Activated CD4-positive, alpha-beta T cell treated with anti-CD3 and anti-CD28 coated beads, Interleukin-2, amount 50 U/mL, for 16 hours (primary cell): ENCODE measurements at places on chromosomes 5 and 9.
A peak's percentile ranks its signal among the peaks of the same experiment; 100 is the strongest.

DNA sequence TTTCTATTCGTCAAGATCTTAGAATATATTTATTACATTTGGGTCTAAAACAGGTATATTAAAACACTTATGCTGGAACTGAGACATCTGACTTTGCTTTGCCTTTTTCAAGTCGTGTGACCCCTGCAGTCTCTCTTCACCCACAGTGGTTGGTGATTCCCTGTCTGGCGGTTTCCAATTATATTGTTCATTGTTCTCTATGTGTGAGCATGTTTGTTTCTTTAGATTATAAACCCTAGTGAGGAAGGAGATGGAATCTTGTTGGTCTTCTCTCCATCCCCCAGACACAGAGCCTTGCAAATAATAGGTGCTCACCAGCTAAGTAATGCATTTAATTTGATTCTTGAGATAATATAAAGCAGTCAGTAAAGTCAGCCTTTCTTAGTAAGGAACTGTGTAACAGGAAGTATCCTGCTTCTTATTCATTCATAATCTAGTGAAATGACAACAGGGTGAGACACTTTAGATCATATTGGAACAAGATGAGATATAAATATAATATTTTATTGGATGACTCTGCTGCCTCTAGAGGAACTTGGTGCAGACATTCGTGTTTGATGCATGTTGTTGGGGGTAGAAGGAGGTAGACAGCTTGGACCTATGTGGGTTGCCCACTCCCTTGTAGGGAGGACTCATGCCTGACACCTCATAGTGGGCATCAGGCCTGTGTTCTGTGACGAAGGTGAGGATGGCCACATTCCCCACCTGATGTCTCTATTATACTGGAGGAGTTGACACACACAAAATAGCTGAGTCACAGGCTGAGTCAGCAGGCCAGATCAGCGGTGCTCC, 88.1 kb downstream of the FGF1 start:
- DNase-seq: peak; percentile 52

DNA sequence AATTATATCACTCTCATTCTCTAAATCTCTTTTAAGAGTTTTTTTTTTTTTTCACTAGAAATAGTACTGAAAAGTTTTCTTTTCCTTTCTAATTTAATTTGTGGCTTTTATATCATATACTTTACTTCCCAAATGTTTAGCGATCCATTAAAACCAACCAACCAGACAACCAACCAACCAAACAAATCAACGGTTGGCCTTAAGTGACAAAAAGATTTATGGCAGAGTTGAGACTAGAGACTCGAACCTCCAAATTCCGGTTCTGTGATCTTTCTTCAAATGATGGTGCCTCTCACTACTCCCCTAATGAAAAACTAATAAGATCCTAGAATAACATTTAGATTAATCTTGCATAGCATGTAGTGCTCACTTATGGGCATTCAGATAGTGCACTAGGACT, 45.3 kb upstream of the ACTBL2 start:
- no peak for DNase-seq

DNA sequence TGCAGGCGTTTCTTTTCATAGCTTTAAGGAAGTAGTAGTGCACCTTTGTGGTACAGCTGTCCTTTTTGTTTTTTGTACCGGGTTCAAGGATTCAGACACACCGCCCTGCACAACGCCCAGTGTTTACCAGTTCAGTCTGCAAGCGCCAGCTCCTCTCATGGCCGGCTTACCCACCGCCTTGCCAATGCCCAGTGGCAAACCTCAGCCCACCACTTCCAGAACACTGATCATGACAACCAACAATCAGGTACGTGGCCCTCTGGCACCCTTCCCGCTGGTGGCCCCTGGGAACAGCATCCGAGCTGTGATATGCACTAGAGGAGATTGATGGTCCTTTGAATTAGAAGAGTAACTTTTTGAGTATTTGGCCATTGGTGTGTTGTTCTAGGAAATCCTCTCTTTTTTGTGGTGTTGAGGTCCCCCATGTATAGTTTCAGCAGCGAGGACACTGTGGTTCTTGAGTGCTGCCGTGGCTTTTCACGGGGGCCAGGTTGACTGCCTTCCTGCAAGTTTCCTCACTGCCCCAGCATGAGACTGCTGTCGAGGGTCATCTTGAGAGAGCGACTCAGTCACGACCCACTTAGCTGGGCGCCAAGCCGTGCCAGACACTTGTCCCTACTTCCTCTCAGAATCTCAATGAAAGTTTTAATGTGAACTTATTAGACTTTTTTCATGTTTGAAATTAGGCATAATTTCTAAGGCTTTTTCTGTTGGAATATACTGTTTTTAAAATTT, 37.9 kb downstream of the TENT4A start:
- DNase-seq: no peak

DNA sequence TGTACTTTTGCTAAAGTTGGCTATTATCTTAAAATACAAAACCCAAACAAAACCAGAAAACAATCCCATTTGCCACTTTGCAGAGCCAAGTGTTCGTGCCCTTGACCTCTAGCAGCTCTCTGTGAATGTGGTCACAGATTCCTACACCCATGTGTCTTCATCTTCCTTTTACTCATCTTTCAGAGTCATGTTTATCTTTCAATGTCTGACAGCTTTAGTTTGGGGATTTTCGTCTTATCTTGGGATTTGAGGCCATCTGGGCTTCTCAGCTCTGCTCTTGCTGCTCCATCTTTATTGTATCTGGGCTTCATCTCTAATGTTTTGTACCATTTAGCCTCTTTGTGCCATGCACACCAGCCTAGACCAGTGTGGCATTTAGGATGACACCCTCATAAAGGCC, 81.0 kb downstream of the DAPK1 start:
- DNase-seq: no peak

DNA sequence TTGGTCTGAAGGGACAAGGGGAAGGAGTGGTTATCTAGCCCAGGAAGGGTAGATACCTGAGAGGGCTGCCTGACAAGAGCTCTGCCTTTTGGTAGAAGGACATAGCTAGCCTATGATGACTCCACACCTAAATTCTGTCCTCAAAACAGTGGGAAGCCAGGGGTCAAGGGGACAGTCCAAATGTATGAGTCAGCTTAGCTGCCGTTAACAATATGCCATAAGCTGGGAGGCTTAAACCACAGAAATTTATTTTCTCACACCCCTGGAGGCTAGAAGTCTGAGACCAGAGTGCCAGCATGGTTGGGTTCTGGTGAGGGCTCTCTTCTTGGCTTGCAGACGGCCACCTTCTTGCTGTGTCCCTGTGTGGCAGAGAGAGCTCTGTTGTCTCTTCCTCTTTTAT, 306.4 kb downstream of the NTRK2 start:
- no peak for DNase-seq

GRCh38 chr5:87686975-87687374, 274.2 kb upstream of the CCNH start:
- peak; percentile 28 for DNase-seq

GRCh38 chr9:15231788-15232635, 75.0 kb downstream of the TTC39B start:
- peak; percentile 40 for DNase-seq

- DNase-seq: peak; percentile 46
Measured at GRCh38 chr9:129626625-129627284, 792 bp downstream of the NTMT1 start.

GRCh38 chr9:4826417-4827166, 33.8 kb downstream of the RCL1 start:
- DNase-seq: no peak

- no peak for DNase-seq
Measured at GRCh38 chr5:174556756-174557155, 167.6 kb upstream of the MSX2 start.

GRCh38 chr5:179599973-179600372, 23.5 kb downstream of the HNRNPH1 start:
- no peak for DNase-seq

DNA sequence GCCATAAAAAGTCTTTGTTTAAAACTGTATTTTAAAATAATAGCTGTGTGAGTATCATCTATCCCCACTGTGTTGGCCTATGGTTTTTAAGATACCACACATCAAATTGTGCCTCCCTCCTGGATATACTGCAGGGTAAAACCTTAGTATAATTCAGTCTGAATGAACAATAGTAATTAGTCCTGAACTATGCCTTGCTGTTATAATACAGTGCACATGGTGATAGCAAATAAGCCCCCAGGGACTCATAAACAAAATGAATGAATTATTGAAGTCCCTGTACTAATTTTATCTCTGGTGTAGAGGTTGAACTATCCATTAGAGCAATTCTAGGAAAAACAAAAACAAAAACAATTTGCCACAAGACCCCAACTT, 142.7 kb upstream of the ADAMTSL1 start:
- no peak for DNase-seq

GRCh38 chr9:29285818-29286217, 1712.5 kb upstream of the C9orf72 start:
- DNase-seq: no peak

GRCh38 chr9:89723469-89724100, 118.8 kb downstream of the GADD45G start:
- no peak for DNase-seq

- no peak for DNase-seq
Measured at GRCh38 chr5:133333326-133334150, 278.8 kb downstream of the FSTL4 start.

GRCh38 chr5:5352675-5353074, 69.8 kb upstream of the ICE1 start:
- DNase-seq: no peak

DNA sequence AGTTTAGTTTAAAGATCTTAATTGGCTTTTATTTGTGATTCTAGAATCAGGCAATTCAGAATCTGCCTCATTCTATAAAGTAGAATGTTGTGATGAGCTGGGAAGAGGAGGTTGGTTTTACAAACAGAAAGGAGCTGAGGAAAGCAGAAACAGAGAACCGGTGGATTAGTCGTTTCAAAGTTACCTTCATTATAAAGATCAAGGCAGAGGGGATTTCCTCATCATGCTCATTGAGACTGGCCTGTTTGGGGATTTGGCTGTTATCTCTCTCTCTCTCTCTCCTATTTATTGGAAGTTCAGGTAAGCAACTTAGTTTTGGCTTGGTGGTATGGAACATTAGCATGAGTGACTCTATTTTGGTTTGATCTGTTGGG, 134.0 kb downstream of the GCNT1 start:
- no peak for DNase-seq

DNA sequence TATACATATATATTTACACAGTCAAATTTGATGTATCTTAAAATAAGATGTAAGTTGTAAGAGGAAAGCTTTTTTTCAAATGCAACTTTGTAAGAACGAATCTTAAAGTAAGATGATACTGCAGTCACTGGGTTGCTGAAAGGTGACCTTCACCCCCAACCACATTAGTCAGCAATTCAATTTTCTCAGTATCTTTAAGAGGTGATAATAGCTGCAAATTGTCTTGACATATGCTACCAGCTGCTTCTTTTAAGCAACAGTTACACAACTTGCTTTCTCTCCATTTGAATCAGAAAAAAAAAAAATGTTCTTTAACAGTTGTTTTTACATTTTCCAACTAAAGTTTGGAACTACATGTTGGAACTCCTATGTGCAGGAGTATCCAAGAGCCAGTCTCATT, 246.6 kb upstream of the CCNG1 start:
- DNase-seq: no peak

DNA sequence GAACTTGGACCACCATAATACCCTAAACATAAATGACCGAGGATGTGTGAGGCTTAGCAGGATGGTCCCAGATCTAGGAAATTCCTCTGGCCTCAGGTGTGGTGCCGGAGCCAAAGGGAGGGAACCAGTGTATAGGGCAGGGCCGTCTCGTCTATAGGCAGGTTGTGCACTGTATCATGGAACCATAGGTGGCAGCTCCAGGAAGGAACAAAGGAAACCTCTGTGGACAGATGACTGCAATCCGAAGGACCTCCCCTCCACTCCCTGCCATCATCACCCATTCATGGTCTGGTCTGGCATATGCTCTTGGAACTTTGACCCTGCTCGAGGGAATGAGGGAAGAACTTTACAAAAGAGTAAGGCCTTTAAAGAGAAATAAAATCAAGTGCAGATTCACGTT, 2.9 kb upstream of the MACIR start:
- DNase-seq: no peak

- no peak for DNase-seq
Measured at GRCh38 chr5:3075309-3075708, 323.8 kb upstream of the IRX2 start.

DNA sequence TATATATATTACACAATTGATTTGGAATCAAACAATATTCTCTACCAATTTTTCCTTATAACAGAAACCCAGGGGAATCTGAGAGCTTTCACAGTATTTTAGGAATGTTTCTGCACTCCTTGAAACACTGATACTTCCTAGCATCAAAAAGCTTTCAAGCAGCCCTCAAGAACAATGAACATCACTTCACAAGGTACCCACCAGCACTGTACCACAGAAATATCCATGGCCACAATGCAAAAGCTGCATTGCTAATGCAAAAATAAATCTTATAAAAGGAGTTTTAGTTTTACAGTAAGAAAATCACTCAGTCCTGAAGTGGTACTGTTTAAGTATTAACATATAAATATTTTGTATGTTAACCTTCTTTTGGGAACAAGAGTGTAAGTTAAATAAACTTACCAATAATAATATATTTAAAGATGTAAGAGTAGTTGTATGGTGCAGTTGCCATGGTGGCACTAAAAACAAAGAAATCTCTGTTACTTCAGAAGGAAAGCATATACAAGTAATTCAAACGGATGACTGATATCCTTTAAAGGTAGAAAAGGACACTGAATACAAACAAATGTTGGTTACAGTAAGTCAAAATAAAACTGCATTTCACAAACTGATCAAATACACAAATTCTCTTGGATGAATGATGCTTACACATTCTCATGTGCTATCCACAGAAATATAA, 8.6 kb downstream of the RAB14 start:
- no peak for DNase-seq

DNA sequence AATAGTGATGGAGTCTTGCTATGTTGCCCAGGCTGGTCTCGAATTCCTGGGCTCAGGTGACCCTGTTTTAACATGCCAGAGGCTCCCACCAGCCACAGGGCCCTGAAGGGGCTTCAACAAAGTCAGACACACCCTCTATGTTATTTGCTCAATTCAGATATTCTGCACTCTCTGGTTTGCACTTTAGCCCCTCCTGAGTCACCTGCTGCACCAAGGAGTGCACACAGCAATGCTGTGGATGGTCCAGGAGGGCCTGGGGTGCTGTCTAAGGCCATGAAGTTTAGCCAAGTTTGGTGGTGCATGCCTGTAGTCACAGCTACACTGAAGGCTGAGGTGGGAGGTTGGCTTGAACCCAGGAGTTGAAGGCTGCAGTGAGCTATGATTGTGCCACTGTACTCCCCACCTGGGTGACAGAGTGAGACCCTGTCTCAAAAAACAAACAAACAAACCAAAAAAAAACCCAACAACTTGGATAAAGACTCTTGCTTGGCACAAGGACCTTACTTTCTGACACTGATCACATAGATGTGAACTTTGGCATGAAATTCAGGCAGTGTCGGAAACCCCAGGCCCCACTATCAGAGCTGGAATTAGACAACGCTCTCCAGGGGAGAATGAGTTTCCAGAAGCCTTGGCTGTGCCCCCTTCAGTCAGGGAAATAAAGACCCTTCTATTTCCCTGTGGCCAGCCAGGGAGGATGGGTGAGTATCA, 39.7 kb upstream of the CDKN2AIPNL start:
- DNase-seq: no peak

- DNase-seq: no peak
Measured at GRCh38 chr5:95804736-95805539, 17.6 kb downstream of the GLRX start.

- DNase-seq: no peak
Measured at GRCh38 chr9:93599571-93600403, 23.4 kb downstream of the PHF2 start.

- DNase-seq: no peak
Measured at GRCh38 chr9:109016132-109016531, 2.8 kb upstream of the CTNNAL1 start.

- peak; percentile 68 for DNase-seq
Measured at GRCh38 chr5:103224118-103224893, 34.3 kb upstream of the MACIR start.

GRCh38 chr9:136242918-136243525, 2.6 kb downstream of the QSOX2 start:
- DNase-seq: no peak
